ENCODE measurements at places on chromosomes 4 and X. TPM values are rescaled to one million over a fixed set of nuclear protein-coding genes. Genes with fewer than 3 reads are reported as not detected.

The SUPT20HL1 gene
- total RNA-seq = not detected

The GABRQ gene
- 2.3 TPM for total RNA-seq

The ANKRD17 gene
- total RNA-seq = 59.0 TPM

The IL1RAPL1 gene
- 9.3 TPM for total RNA-seq

The ZFP42 gene
- total RNA-seq = not detected

The UGT2B15 gene
- not detected for total RNA-seq

GRCh38 chrX:69163936-69164741, 1.1 kb downstream of the PJA1 start:
- peak; percentile 10 for DNase-seq
- H3K27ac ChIP-seq = no peak overlapping the region
- H3K4me1 ChIP-seq = peaks cover 6% of the 10 kb centered on the region
- H3K27me3 ChIP-seq = no peaks in the 10 kb centered on the region
- no peaks in the 10 kb centered on the region for H3K36me3 ChIP-seq
- peak overlapping the region; percentile 63 for H3K4me3 ChIP-seq

- no peaks in the 10 kb centered on the region for H3K36me3 ChIP-seq
- no peaks in the 10 kb centered on the region for H3K27me3 ChIP-seq
- no peaks in the 10 kb centered on the region for H3K4me1 ChIP-seq
- H3K4me3 ChIP-seq = no peak overlapping the region
- H3K27ac ChIP-seq = no peak overlapping the region
Observed at GRCh38 chr4:7358100-7358735, 76.5 kb downstream of the PSAPL1 start.

DNA sequence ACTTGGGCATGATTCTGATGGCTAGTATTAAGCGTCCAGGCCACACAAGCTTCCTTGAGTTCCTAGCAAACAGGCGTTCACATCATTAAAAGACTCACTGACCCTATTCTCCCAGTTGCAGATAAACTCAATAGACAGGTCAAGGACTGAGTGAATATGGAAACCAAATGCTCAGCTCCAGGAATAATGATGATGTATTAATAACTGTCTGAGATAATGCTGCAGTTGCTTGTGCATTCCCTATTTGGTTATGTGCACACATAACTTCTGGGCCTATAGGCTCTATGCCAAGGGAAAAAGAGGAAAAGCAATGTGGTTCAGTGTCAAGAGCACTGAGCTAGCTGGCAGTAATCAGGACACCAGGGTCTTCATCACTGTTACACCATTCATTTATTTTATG, 3.5 kb downstream of the RAB9B start:
- no peaks in the 10 kb centered on the region for H3K27me3 ChIP-seq
- H3K4me1 ChIP-seq = peaks cover 3% of the 10 kb centered on the region
- no peaks in the 10 kb centered on the region for H3K36me3 ChIP-seq
- no peak overlapping the region for H3K4me3 ChIP-seq

DNA sequence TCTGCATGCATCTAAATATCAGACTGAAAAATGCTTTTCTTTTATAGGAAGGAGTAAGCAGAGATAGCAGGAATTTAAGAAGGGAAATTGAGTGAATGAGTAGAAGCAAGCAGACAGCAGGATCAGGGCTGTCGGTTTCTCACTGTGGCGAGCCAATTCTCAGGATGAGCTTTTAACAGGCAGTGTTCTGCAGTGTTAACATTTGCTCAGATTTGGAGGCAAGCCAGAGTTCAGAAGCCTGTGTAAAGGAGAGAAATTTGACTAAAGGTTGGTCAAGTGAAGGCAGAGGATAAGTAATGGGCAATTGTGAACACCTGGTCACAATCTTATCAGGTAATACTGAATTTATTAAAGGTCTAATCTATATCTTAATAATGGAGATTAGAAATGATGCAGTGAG, 133.3 kb upstream of the MAGEB16 start:
- H3K36me3 ChIP-seq = no peaks in the 10 kb centered on the region
- H3K4me1 ChIP-seq = no peaks in the 10 kb centered on the region
- DNase-seq = no peak
- H3K27me3 ChIP-seq = no peaks in the 10 kb centered on the region
- no peak overlapping the region for H3K4me3 ChIP-seq

- no peaks in the 10 kb centered on the region for H3K4me1 ChIP-seq
- H3K27me3 ChIP-seq = no peaks in the 10 kb centered on the region
- DNase-seq = no peak
- H3K27ac ChIP-seq = no peak overlapping the region
- H3K4me3 ChIP-seq = no peak overlapping the region
- H3K36me3 ChIP-seq = no peaks in the 10 kb centered on the region
Observed at GRCh38 chrX:1500701-1501624, 36.0 kb downstream of the P2RY8 start.

GRCh38 chr4:59650861-59651260, 1549.3 kb upstream of the ADGRL3 start:
- no peaks in the 10 kb centered on the region for H3K27me3 ChIP-seq
- DNase-seq = peak; percentile 9
- no peak overlapping the region for H3K27ac ChIP-seq
- no peaks in the 10 kb centered on the region for H3K36me3 ChIP-seq

DNA sequence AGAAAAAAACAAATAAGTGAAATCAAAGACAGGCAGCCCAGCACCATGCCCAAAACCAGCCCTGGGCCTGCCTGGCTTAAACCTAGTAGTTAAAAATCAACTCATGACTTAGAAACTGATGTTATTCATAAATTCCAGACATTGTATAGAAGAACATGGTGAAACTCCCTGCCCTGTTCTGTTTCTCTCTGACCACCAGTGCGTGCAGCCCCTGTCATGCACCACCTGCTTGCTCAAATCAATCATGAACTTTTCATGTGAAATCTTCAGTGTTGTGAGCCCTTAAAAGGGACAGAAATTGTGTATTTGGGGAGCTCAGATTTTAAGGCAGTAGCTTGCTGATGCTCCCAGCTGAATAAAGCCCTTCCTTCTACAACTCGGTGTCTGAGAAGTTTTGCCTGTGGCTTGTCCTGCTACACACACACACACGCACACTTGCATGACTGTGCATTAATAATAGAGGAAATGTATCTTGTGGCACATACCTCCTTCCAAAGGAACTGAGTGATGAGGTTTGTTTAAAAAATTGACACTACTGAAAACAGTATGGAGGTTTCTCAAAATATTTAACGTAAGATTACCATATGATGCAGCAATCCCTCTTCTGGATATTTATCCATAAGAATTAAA, 39.2 kb upstream of the UGT2B7 start:
- no peaks in the 10 kb centered on the region for H3K27me3 ChIP-seq
- no peak for DNase-seq
- no peak overlapping the region for H3K27ac ChIP-seq
- H3K4me3 ChIP-seq = no peak overlapping the region

GRCh38 chr4:77805840-77806239, 13.3 kb downstream of the CNOT6L start:
- no peak overlapping the region for H3K4me3 ChIP-seq
- no peak overlapping the region for H3K27ac ChIP-seq
- peaks cover 10% of the 10 kb centered on the region for H3K4me1 ChIP-seq
- H3K27me3 ChIP-seq = no peaks in the 10 kb centered on the region
- H3K36me3 ChIP-seq = no peaks in the 10 kb centered on the region

Data from tibial nerve (tissue), 4 donors.